ENCODE measurements at places on chromosomes 12 and 14.

DNA sequence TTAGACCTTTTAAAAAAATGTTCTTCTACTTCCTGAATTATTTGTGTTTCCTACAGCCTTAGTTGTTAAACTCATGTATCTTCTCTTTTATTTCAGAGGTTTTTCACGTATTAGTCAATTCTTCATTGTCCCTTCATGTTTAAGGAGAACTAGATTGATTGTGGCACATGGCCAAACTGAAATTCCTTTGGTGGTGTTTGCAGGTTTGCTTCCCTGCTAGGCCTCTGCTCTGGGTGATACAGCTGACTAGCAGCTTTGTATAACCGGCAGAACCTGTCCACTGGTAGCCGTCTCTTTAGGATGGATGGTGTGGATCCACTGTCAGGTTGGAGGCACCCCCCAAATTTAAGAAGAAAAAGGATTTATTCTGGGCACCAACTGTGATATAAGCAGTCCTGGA lies 262.1 kb downstream of the FBXL14 start:
- no peak for DNase-seq

DNA sequence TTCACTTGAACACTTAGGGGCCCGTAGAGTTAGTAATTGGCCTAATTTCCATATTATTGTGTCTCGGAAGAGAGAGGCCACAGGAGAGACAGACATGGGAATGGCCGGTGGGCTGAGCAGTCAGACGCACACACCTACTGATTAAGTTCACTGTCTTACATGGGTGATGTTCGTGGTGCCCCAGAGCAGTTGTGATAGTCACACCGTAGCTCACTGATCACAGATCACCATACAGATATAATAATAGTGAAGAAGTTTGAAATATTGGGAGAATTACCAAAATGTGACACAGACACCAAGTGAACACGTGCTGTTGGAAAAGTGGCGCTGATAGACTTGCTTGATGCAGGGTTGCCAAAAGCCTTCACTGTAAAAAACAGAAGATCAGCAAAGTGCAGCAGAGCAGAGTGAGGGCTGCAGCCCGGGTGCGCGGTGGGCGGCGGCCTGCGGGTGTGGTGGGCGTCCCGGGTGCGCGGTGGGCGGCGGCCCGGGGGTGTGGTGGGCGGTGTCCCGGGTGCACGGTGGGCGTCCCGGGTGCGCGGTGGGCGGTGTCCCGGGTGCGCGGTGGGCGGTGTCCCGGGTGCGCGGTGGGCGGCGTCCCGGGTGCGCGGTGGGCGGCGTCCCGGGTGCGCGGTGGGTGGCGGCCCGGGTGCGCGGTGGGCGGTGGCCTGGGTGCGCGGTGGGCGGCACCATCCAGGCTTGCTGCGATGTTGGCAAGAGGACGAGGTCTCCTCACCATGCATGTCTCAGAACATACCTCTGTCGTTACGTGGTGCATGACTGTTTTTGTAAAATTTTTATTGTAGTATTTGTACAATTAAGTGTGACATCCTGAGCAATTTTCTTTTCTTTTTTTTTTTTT lies 34.3 kb upstream of the TEX22 start:
- DNase-seq: no peak

DNA sequence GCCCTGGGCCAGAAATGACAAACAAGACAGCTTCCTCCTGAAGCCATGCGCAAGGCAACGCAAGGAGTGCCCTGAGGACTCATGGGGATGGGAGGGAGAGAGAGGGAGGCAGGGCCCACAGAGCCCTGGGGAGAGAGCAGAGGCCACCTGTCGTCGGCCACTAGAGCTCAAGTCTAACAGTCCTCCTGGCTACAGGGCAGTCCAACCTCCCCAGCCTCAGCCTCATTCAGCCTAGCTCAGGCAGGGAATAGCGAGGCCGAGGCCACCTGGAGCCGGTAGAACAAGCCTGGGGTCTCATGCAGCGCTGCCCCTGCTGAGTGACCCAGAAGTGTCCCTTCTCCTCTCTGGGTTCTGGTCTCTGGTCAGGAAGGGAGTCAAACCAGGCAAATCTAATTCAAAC lies 69.5 kb downstream of the BCL11B start:
- DNase-seq: no peak

DNA sequence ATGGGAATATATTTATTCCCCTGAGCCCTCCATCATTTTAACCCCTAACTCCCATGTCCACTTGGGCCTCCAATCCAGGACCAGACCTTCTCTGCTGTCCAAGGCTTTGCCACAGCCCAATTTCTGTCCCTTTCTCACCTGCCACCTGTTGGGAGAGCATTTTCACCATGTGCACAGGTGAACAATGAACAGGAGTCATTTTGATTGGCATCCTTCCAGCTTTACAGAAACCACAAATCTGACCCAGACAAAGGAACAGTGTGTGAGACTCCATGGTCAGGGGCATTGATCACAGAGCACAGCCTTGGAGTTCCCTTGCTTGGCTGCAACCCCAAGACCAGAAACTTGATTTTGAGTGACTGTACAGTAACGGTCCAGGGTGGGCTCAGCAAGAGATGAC lies 91.9 kb downstream of the CRACR2A start:
- no peak for DNase-seq

DNA sequence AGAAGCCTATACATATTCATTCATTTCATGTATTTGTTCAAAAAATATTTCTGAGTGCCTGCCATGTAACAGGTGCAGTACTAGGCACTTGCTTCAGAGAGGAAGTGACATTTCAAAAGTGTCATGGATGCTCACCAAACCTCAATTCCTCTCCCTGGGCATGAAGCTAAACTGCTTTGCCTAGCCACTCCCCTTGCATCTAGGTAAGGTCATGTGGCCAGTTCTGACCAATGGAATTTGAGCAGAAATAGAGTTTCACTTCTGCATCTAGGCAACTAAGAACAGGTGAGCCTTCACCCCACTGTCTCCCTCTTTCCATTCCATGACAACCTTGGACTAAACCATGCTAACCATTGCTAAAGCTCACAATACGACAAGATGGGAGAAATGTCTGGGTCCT lies 27.6 kb downstream of the TC2N start:
- DNase-seq: no peak

GRCh38 chr14:21937996-21938395 lies 264.4 kb upstream of the OR4E1 start:
- no peak for DNase-seq

GRCh38 chr14:75230140-75230792 lies 48.4 kb upstream of the FOS start:
- DNase-seq: peak; percentile 25

Data from inflammatory macrophage treated with lipopolysaccharide for 4 hours (primary cell).